ENCODE measurements at places on chromosomes 7 and 10.

DNA sequence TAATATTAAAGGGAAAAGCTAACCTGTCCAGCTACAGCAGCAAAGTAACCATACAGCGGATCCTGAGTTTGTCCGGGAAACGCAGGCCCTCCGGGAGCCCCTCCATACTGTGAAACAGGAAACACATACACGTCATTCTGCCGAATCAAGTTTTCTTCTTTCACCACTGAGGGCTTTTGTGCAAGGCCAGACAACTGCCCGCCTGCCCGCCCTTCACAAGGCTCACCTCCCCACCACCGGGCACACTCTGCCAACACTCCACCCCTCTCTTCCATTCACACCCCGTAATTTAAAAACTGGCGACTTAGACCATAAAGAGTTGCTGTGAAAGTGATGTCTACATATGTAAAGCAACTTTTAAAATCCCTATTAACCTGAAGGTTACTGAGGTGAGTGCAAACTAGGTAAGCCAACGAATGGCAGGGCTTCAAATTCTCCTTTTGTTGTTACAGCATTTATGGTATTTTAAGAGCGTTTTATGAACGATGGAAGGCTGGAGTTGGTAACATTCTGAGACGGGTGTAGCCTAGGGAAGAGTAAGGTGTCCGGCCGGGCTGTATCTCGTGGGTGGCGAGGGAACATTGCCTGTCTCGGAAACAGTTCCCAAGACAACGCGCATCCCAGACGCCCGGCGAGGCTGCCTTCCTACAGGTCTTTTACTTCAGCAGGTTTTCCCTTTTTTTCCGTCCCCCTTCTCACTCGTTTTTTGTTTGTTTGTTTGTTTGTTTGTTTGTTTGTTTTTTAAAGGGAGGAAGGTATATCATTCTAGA is 817 bp downstream of the SRI start:
- DNase-seq, result peak; percentile 83

DNA sequence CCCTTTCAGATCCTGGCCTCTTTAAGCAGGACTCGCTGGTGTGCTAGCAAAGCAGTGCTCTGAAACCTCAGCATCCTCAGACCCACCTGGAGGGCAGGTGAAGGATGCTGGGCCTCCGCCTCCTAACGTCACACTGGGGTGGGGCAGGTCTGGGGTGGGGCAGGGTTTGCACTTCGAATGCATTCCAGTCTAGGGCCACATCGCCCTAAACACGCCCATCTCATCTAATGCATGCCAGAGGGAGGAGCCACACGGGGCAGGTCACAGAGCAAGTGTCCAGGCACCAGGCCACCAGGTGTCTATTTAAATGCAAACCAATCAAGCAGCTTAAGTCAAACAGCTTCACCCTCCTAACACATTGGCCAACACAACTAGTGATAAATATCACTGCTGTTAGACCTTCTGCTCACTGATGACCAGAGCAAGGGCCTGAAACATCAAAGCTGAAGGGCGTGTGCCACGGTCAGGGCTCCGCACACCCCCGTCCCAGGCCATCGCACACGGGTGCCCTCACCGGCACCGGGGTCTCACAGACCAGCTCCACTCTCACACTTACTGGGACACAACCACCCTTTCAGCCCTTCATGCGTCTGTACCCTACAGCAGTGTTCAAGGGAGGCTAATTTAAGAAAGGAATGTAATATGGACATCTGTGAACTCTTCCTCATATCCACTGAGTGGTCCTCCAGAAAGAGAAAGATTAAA is 47.1 kb downstream of the DIP2C start:
- no peak for DNase-seq

DNA sequence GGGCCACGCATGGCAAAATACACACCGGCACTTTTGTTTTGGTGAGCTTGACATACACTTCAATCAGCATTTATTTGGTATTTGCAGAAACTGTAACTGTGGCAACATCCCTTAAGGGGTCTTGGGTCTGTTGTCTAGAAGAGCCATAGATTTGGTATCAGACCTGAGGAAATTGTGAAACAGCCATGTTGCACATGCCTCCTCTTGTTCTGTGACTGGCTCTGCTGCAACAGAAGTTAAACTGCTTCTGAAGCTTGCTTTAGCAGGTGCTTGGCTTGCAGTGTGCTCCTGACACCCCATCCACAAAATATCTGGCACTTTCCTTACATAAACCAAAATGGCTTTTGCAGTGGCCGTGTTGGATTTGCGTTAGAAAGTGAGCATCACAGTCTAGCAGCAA is 247.3 kb downstream of the GATA3 start:
- DNase-seq, result no peak

DNA sequence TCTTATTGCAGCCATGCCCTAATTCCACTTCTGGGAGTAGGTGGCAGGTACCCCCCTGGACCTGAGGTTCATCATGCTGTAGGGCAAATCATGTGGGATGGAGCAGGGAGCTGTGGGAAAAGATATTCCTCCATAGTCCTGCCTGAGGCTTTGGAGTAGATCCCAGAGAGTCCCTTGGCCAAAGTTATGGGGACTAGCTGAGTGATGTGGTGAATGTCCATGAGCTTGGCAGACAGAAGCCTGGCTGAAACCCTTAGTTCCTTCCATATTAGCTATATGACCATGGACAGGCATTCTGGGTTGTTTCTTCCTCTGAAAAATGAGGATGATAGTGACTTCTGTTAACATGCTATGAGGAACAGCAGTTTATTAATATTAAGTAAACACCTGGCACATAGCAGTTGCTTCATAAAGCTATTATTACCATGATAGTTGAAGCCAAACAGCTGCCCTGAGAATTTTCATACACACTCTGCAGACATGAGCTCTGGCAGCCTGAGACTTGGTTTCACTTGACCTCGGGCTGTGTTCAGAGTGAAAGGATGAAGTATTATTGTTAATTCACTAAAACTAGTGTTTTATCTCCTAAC is 15.0 kb upstream of the IMPDH1 start:
- no peak for DNase-seq

- no peak for DNase-seq
Observed at GRCh38 chr7:16212610-16213009, 208.7 kb downstream of the CRPPA start.
